ENCODE measurements at places on chromosomes 6 and 20.

DNA sequence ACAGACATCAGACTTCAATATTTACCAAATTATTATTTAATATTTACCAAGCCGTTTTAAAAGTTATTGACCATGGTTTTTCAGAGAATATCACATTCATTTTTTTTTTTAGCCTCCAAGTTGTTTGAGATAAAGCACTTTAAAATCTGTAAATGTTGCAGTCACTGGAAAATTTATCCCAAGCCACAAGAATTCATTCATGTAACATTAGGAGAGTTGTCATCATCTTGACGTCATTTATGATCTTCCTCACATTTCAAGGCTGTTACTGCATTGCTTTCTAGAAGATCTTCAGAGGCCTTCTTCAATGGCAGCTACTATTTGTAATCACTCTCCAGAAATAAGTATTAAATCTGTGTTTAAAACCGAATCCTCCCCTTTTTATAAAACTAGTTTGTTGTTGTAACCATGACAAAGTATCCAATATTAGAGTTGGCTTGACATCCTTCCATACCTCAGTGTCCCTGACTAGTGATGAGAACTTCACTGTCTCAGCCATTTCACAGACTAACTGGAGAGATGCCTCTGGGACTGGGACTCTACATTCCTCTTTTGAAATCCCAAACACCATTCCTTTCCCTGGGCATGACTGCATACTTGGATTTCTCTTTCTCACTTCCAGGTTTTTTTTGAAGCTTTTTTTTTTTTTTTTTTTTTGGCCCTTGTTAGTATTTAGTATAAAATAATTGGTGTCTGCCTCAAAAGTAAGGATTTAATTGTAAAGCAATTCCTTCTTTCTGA is 100.1 kb downstream of the ZFAND3 start:
- ATAC-seq: no peak

DNA sequence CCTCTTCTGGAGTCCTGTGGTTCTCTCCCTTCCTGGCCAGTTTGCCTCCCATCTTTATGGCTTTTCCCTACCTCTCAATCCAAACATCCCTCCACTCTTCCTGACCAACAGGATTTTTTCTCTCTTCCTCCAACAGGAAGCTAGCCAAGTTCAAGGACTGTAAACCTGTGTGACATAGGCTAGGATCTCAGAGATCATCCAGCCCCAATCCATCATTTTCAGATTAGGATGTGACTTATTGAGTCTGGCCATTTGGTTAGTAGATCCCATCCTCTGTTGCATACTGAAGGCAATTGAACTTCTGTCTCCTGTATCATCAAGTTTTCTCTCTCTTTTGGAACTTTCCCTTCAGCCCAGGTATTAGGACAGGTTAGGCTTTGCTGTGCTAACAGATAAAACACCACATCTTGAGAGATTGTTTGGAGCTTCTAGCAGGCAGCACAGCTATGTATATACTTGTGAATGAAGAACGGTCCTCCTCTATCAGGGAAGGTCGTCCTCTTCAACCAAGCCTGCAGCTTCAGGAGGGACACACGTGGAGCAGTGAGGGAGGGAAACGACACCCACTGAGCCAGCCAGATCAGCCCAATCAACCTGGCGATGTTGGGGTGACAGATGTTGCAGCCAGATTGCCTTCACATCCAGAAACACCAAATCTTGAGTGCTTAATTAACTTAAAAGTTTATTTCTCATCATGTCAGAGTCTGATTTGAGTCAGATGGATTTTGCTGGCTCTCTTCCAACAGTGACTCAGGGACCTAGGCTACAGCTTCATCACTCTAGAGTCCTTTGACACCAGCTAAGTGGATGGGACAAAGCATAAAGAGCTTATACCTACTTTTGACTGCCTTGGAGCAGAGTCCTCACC is 106.8 kb downstream of the GJA10 start:
- ATAC-seq: no peak

- ATAC-seq: no peak
Observed at GRCh38 chr20:34089655-34090345, 22.2 kb downstream of the EIF2S2 start.

DNA sequence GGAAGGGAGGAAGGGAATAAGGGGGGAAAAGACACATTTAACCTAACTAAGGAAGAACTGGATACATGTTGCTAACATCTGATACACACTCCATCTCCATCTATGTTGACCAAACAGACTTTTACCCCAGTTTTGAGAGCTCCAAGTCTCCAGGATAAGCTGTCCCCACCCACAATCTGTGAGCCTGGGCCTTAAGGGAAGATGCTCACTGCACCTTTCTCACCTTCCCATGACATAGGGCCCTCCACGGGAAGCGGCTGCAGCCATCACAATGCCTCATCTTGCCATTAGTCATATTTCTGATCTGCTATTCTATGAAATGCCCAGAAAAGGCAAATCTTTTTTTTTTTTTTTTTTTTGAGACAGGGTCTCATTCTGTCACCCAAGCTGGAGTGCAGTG is 126.6 kb upstream of the SALL4 start:
- ATAC-seq: no peak
